T-helper 17 cell (primary cell): ENCODE measurements at places on chromosomes 12 and 14. TPM values are rescaled to one million over a fixed set of nuclear protein-coding genes. Genes with fewer than 3 reads are reported as not detected.
A peak's percentile ranks its signal among the peaks of the same experiment; 100 is the strongest.

DNA sequence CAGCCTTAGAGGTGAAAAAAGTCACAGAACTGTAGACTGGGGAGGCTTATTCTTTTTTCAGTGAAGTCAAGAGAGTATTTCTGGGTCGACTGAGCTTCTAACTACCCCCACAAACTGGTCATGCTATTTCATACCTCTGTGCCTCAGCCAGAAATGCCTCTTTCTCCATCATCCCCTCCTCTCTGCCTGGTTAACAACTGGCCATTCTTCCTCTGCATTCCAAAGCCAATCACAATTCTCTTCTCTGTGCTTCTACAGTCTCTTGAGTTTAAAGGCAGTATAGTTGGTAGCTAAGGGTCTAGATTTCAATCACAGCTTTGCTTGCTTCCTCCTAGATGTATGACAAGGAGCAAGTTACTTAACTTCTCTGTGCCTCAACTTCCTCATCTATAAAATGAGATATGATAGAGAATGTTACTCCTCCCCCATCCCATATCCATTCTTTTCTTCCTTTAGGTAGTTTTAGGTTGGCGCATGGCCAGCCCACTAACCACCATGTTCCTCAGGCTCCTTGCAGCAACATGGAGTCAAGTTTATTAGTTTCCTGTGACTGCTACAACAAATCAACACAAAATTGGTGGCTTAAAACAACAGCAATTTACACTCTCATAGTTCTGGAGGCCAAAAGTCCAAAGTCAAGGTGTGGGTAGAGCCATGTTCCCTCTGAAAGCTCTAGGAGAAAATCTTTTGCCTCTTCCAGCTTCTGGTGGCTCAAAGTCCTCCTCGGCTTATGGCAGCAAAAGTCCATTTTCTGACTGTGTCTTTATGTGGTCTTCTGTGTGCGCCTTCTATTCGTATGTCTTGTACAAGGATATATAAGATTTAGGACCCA, 62.5 kb downstream of the ITPR2 start:
- peak overlapping the region; percentile 13 for H3K4me3 ChIP-seq
- H3K27me3 ChIP-seq = no peaks in the 10 kb centered on the region
- no peak overlapping the region for H3K27ac ChIP-seq
- H3K36me3 ChIP-seq = peaks cover 12% of the 10 kb centered on the region

DNA sequence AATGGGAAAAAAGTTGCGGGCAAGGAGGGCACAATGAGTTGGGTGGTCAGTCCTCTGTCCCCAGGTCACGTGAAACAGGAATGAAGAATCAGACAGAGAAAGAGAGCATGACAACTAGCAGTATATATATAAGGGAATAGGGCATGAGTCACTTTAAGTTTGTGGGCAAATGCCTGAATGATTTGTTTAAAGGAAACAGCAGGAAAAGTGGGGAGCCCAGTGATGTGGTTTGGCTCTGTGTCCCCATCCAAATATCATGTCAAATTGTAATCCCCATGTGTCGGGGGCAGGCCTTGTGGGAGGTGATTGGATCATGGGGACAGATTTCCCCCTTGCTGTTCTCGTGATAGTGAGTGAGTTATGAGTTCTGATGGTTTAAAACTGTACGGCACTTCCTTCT, 195.3 kb upstream of the IGF1 start:
- no peak overlapping the region for H3K4me3 ChIP-seq
- no peaks in the 10 kb centered on the region for H3K36me3 ChIP-seq
- no peaks in the 10 kb centered on the region for H3K27me3 ChIP-seq
- no peak overlapping the region for H3K27ac ChIP-seq
- DNase-seq = no peak

- peaks cover 16% of the 10 kb centered on the region for H3K36me3 ChIP-seq
- H3K4me3 ChIP-seq = no peak overlapping the region
- peaks cover 13% of the 10 kb centered on the region for H3K4me1 ChIP-seq
- no peaks in the 10 kb centered on the region for H3K27me3 ChIP-seq
- H3K27ac ChIP-seq = peak overlapping the region; percentile 34
- DNase-seq = no peak
Measured at GRCh38 chr12:64740646-64741045, 18.6 kb downstream of the GNS start.

- H3K36me3 ChIP-seq = peaks cover 7% of the 10 kb centered on the region
- no peak for DNase-seq
- no peaks in the 10 kb centered on the region for H3K27me3 ChIP-seq
- H3K4me1 ChIP-seq = peaks cover 38% of the 10 kb centered on the region
- H3K27ac ChIP-seq = no peak overlapping the region
Measured at GRCh38 chr12:53073881-53074280, 5.3 kb downstream of the SPRYD3 start.

DNA sequence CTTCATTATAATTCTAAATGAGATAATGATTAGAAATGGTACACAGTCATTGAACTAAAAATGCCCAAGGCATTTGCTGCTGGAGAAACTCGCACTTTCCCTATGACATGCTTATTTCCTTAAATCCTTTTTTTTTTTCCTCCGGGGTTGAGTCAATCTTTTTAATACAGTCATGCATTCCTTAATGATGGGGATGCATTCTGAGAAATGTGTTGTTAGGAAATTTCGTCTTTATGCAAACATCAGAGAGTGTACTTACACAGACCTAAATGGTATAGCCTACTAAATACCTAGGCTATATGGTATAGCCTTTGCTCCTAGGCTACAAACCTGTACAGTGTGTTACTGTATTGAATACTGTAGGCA, 29.8 kb upstream of the DACT1 start:
- H3K4me1 ChIP-seq = peaks cover 2% of the 10 kb centered on the region
- peaks cover 18% of the 10 kb centered on the region for H3K27me3 ChIP-seq
- no peak overlapping the region for H3K27ac ChIP-seq
- no peaks in the 10 kb centered on the region for H3K36me3 ChIP-seq

GRCh38 chr14:69133206-69134125, 19.5 kb downstream of the DCAF5 start:
- no peaks in the 10 kb centered on the region for H3K27me3 ChIP-seq
- H3K4me1 ChIP-seq = peaks cover 43% of the 10 kb centered on the region
- no peak for DNase-seq
- no peaks in the 10 kb centered on the region for H3K36me3 ChIP-seq
- H3K4me3 ChIP-seq = no peak overlapping the region
- peak overlapping the region; percentile 87 for H3K27ac ChIP-seq

GRCh38 chr12:51980051-51980808, 26.5 kb upstream of the TAMALIN start:
- DNase-seq = peak; percentile 33
- peaks cover 20% of the 10 kb centered on the region for H3K4me1 ChIP-seq
- peak overlapping the region; percentile 32 for H3K27ac ChIP-seq

GRCh38 chr12:54304187-54304810, 3.5 kb upstream of the NFE2 start:
- H3K27me3 ChIP-seq = peaks cover 46% of the 10 kb centered on the region
- H3K36me3 ChIP-seq = peaks cover 2% of the 10 kb centered on the region
- no peak for DNase-seq
- H3K4me1 ChIP-seq = peaks cover 26% of the 10 kb centered on the region
- no peak overlapping the region for H3K27ac ChIP-seq

DNA sequence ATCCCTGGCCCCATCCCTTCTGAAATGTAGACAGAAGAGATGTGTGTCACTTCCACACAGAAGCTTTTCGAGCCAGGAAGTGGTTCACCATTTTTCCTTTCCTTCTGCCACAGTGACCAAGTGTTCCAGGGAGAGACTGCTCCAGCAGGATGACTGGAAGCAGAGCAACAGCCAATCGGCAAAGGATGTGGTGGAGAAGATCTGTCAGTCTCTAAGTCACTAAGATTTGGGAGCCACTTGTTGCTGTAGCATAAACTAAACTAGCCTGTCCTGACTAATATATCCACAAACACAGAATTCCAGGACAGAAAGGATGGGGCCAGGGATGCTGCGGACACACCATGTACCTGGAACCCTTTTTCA, 42.9 kb downstream of the DUSP6 start:
- H3K4me3 ChIP-seq = no peak overlapping the region
- H3K4me1 ChIP-seq = peaks cover 7% of the 10 kb centered on the region
- H3K36me3 ChIP-seq = no peaks in the 10 kb centered on the region
- DNase-seq = no peak

DNA sequence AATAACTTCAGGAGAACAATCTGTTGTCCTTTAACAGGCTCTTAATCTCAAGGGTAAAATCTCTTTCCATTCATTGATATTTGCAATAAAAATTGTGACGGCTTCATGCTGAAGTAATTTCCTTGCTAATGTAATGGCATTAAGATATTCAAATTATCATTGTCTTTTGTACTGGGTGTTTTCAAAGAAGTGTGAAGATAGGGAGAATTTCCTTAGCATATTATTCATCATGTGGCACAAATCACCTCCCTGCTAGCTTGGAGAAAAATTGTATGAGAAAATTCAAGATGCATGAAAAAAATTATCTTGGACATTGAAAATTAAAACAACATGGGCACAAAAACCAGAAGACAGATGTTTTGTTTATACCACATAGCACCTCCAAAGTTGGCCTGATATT, 63.6 kb upstream of the ARID2 start:
- no peaks in the 10 kb centered on the region for H3K36me3 ChIP-seq
- H3K27ac ChIP-seq = no peak overlapping the region
- DNase-seq = no peak
- H3K4me3 ChIP-seq = no peak overlapping the region
- peaks cover 14% of the 10 kb centered on the region for H3K4me1 ChIP-seq

TESPA1 gene
- total RNA-seq = 160 TPM

PARPBP gene
- total RNA-seq = 3.4 TPM

TSPAN11 gene
- total RNA-seq = not detected

NCKAP5L gene
- 9.3 TPM for total RNA-seq

CMKLR1 gene
- total RNA-seq = 0.22 TPM

TOMM20L gene
- not detected for total RNA-seq

RASSF9 gene
- not detected for total RNA-seq

CLIP1 gene
- total RNA-seq = 81.1 TPM

FAM186B gene
- total RNA-seq = 0.39 TPM
